Muscle of leg (tissue), 16 donors: ENCODE measurements at places on chromosomes 4 and X.

- peak; percentile 27 for DNase-seq
Observed at GRCh38 chr4:187666034-187666433, 329.5 kb upstream of the ZFP42 start.

DNA sequence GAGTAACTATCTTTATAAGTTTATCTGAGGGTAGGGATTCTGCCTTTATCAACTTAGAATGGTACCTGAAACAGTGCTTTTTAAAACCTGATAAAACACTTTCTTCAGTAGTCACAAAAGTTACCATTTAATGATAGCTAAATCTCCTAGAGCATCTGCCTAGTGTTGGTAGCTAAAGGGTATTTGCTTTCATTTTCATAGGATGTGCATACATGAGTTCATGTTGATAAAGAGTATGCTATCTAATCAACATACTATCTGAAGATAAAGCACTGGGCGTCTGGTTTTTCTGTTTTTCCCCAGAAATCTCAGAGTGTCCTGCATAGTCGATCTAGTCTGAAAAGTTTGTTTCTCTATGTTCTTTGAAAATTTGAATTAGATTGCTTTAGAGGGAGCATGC is 75.1 kb downstream of the ADGRL3 start:
- DNase-seq = no peak

- DNase-seq = no peak
Observed at GRCh38 chrX:71393919-71394318, 27.8 kb downstream of the TAF1 start.

GRCh38 chr4:73034896-73035295 is 34.6 kb downstream of the COX18 start:
- DNase-seq = no peak

DNA sequence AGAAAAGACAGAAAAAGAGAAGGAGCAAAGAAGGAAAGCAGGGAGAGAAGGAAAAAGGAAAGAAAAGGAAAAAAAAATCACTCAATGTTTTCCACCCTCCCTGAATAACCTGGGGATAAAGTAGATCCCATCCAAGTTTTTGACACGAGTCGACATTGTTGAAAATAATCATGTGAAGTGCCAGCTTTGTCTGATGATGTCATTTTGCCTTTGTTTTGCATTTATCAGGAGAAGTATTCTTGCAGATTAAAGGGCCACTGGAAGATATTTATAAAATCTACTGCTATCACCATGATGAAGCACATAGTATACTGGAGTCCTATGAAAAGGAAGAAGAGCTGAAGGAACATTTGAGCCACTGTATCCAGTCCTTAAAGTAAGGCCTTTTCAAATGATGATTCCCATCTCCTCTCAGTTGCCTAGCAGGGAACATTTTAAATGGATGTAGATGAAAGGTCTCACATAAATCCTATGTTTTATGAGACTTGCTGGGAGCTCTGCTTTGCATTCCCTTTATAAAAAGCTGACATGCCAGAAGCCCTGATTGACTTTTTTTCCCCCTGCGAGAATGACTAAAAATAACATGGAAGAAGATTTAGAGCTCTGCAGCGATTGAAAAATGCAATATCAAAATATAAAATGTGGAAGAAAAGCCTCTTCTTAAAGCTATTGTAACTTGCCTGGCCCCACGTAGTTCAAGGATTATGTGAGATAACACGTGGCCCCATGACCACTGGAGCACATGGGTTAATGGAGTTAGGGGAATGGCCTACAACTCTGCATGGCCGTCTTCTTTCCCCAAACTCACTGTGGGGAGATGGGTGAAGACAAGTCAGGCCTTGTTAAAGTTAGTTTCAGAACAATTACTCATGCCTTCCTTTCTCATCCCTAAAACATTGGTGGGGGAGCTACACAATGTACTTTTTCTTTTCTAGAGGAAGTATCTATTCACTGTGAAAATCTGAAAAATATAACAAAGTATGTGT is 77.5 kb downstream of the INTS12 start:
- DNase-seq = no peak

DNA sequence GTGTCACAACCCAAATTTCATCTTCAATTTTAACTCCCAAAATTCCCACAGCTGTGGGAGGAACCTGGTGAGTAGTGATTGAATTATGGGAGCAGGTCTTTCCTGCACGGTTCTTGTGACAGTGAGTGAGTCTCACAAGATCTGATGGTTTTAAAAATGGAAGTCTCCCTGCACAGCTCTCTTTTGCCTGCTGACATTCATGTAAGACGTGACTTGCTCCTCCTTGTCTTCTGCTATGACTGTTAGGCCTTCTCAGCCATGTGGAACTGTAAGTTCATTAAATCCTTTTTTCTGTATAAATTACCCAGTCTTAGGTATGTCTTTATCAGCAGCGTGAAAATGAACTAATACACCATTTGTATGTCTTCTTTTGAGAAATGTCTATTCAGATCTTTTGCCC is 13.0 kb upstream of the BLTP1 start:
- DNase-seq = no peak

- peak; percentile 43 for DNase-seq
Observed at GRCh38 chr4:85829276-85830051, 354.5 kb downstream of the ARHGAP24 start.

- peak; percentile 68 for DNase-seq
Observed at GRCh38 chrX:40098264-40099054, 701 bp upstream of the BCOR start.

DNA sequence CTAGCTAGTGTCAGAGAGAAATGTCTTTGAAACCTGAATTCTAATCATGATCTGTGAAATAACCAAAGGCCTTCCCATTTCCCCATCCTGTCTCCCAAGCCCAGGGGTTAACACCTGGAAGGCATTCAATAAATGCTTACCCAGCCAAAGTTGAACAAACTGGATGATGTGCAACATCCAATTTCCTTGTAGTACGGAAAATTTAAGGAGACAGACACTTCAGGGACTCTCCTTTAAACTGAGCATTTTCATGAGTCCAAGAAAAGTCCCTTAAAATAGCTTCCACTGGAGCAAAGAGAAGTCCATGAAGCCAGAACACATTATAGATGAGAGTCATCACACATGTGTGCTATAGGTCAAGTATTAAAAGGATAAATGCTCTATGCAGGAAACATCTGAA is 271.2 kb downstream of the RAB28 start:
- DNase-seq = peak; percentile 80

- peak; percentile 8 for DNase-seq
Observed at GRCh38 chr4:108170631-108171338, 2.1 kb upstream of the LEF1 start.

GRCh38 chr4:86957215-86957614 is 22.4 kb downstream of the AFF1 start:
- DNase-seq = peak; percentile 42

DNA sequence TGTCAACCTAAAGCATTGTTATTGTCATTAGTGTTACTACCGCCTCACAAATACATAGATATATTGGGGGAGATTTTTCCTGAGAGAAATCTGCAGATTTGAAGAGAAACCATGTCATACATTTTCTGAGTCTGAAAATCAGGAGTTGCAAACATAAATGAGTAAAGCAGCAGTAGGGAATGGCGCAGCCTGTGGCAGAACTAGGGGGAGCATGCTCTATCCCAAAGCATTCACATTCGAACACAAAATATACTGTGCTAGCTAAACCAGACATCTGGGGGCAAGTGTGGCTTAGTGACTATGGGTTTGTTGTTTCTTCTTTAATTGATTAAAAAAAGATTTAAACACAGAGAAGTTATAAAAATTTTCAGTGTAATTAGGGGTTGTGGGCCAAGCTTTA is 83.2 kb downstream of the CPE start:
- peak; percentile 10 for DNase-seq

DNA sequence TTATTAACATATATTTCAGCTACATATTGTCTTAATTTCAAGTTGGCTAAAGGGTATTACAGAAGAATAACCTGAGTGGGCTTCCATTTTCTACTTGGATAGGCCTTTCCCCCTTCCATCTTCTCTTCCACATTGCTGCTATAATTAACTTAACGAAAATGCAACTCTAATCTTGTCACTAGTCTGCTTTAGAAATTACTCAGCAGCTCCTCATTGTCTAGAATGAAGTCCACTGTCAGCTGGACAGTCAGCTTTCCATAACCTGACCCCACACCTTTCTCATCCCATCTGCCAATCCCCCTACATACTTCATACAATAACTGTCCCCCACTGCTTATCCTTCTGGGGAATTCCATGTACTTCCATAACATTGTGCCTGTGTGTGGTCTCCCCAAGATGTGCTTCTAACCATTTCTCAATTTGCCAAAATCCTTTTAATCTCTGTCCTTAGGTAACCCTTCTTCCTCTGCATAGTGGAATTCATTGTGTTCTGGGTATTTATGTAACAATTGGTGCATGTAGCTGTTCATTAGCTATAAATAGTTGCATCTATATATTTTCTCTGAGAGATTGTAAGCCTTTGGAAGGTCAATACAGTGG is 4.8 kb downstream of the MND1 start:
- DNase-seq = no peak

GRCh38 chr4:48944252-48944651 is 37.7 kb upstream of the OCIAD2 start:
- DNase-seq = no peak

DNA sequence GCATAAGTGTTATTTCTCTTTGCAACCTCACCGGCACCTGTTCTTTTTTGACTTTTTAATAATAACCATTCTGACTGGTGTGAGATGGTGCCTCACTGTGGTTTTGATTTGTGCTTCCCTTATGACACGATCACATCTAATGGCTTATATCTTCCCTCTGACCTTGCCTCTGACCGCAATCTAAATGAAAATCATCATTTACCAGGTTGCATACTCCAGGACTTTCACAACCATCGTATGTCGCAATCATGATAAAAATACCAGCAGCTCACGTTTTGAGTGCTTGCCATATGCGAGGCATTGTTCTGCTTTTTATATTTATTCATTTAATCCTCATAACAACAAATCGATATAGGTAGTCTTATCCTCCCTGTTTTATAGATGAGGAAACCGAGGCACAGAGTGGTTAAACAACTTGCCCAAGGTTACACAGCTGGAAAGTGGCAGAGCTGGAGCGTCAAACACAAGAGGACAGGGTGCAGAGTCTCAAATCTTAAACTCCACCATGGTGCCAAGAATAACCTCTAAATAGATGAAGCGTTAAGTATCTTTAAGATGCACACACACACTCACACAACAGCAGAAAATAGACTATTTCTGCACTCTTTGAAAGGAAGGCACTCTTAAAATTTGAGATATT is 102.2 kb downstream of the SEL1L3 start:
- DNase-seq = no peak

DNA sequence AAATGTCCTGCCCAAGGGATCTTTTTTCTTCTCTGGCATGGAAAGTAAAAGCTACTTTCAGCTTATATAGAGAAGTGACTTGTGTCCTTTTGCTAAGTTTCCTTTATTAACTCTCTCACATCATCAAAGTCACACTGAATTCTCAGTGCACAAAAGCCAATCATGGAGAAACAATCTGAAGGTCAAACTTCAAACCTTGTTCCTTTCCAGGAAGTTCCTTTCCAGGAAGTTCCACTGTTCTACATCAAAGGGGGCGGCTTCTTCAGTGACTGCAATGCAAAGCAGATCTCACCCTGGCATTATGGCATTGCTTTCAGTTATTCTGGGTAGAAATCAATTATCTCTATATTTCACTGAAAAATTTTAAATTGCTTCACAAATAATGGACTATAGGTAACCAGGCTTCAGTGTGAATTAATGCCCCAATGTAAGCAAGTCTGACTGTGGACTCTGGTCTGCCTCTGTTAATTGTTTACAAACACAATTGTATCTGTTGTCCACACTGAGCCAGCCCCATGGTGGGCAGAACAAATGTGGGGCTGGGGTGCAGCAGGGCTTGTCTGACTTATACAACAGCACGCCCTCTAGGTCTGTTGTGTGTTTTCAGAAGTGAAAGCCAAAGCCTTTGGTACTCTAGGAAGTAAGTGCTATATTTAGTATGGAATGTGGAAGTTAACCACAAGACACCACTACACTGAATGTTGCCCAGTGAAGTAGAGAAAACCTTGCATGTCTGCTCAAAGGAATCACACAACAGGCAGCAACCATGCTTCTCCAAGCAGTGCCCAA is 98.8 kb downstream of the CDS1 start:
- DNase-seq = peak; percentile 73

DNA sequence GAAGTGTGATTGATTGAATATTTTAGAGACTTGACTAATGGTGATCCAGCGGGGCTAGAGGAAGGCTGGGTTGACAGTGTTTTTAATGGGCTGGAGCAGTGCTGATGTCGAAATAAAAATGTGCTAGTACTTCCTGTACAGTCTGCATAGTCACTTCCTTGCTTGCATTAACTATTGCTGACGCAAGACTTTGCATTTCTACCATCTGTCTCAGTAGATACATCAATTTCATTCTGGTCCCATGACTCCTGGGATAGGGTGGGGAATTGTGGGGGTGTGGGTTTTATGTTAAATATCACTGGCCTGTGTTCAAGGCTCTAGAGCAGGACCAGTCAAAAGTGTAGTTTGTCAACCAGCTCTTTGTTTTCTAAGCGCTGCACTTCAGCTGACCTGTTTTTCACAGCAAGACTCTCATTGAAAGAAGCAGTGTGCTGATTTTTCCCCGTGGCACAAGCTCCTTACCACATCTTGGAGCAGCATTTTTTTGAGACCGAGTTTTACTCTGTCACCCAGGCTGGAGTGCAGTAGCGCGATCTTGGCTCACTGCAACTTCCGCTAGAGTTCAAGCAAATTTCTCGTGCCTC is 35.2 kb upstream of the PHEX start:
- peak; percentile 52 for DNase-seq

DNA sequence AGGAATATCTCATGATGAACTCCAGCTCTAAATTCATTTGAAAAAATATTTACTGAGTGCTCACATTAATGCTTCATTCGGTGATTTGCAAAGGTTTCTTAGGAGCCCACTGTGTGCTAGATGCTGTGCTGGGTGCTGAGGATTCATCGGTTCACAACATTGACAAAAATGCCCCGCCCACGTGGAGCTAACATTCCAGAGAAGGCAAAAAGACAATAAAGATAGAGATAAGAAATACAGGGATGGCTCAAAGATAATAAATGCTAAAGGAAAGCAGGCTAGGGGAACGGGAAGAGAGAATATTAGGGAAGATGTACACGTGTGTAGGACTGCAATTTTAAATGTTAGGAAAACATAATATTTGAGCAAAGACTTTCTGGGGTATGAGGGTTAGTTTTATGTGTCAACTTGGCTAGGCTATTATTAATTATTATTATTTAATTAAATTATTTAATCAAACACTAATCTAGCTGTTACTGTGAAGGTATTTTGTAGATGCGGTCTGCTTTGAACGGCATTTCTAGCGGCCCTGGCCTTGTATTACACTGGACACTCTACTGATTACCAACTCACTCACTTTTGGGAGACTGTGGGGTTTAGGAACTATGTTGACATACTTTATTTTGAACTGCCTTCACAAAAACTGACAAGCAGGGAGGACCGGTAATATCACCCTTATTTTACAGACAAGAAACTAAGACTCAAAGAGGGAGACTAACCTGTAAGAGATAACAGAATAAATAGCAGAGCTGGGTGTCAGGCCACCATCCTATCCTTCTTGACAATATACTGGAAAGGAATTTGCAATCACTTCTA is 61.9 kb upstream of the IRF2 start:
- no peak for DNase-seq

GRCh38 chr4:7658341-7659204 is 223.8 kb upstream of the PSAPL1 start:
- no peak for DNase-seq
